ENCODE measurements at places on chromosomes 2 and 18.

DNA sequence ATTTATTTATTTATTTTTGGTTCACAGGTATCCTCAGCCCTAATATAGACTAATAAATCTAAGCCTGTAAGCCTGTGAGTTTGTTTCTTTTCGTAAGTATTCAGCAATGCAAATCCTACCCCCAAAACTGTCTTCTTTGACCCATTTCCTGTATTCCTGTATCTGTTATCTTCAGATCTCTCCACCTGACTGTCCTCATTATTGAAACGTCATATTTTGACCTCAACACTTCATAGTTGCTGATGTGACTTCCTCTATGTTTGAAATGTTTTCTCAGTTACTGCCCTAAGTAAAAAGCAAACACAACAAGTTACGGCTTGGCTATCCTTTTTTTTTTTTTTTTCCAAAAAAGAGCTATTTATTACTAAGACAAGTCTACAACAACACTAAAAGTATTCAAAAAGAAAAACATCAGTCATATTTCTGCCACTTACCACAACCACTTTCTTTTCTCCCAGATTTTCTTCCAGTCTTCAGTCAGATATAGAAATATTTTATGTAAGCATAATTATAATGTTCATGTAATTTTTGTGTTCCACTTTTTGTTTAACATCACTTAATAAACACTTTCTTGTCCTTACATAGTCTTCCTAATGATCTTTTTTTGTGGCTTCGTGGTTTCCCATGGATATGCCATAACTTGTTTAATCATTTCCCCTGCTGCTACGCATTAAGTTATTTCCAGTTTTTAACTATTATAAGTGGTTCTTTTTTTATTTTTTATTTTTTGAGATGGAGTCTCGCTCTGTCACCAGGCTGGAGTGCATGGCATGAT, 45.0 kb upstream of the EML4 start:
- DNase-seq: no peak

- no peak for DNase-seq
These were observed 1.4 kb upstream of the UBXN4 start for GRCh38 chr2:135740206-135740605.

GRCh38 chr2:44722026-44722625, 219.4 kb upstream of the SIX3 start:
- no peak for DNase-seq

DNA sequence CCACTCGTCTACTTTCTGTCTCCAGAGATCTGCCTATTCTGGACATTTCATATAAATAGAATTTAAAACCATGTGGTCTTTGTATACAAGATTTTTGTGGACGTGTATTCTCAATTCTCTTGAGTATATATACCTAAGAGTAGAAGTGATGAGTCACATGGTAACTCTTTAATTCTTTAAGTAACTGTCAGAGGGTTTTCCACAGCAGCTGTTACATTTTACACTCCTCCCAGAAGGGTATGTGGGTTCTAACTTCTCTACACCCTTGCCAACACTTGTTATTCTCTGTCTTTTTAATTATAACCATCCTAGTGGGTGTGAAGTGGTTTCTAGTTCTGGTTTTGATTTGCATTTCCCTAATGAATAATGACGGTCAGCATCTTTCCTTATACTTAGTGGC, 70.9 kb downstream of the MAP3K20 start:
- no peak for DNase-seq

DNA sequence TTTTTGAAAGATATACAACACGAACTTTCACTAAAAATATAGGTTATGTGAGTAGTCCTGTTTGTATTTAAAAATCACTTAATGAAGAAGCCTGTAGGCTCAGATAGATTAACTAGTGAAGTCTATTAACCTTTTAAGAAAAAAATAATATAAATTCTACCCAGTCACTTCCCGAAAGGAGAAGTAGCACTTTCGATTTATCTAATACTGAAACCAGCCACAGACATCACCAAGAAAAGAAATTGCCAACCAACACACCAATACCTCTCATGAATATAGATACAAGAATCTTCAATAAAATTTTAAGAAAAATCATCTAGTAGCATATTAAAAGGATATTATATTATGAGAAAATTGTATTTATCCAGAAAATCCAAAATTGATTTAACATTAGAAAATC, 160.5 kb downstream of the GALNT13 start:
- no peak for DNase-seq

DNA sequence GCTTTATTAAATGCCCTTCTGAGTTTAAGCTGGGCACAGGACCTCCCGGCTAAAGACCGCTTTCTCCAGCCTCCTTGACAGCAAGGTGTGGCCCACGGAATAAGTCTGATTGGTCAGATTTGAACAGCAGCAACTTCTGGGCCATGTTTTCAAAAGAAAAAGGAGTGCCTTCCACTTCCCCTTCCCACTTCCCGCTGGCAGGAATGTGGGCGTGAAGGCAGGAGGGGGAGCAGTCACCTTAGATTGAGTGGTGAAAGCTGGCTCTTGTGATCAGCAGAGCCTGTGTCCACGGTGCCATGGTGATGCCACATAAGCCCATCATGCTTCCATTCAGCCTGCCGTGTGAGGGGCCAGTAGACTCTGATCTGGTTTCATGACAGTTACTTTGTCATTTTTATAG, 136.6 kb upstream of the GLI2 start:
- DNase-seq: no peak

DNA sequence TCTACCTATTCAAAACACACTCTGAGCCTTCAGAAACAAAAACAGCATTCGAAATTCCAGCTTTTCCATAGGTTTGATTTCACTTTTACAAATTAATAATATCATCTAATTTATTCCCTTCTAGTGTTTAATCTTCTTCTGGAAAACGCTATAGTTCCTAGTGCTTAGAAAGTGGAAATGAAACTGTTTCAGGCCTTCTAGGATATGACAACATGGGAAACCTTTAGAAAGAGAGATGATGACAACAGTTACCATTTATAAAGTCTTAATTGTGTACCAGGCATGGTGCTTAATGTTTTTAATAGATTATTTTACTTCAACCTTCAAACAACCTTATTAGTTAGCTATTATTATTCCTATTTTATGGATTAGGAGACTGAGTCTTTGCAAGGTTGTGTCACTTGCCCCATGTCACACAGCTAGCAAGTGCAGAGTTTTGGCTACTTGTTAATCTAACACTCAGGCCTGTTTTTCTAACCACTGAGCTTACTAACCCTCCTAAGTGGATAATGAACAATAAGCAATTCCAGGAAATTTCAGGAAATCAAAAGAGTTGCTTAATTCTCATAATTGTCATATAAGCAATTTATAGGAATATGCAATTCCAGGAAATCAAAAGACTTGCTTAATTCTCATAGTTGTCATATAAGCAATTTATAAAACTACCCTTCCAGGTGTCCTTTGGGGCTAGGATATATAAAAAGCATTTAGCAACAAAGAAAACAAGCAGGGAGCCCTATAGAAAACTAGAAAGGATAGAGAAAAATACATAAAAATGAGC, 206.0 kb downstream of the ZNF521 start:
- DNase-seq: no peak

- DNase-seq: no peak
These were observed 209.2 kb downstream of the ICOS start for GRCh38 chr2:204145791-204146190.

DNA sequence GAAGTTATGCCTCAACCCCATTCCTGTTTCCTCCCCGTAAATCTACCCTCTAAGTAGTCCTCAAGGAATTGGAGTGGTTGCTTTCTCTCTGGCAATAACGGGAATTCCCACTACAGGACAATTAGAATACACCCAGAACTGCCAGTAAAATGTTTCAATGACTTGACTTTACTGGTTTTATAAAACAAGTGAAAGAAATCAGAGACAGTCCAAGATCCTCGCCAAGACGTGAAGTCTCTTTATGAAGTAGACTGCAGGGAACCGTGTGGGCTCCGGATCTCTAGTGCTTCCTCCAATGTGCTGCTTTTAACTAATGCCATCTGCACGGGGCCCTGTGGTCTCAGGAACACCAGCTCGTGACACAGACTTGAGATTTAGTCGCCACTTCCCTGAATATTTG, 101.4 kb downstream of the CPO start:
- no peak for DNase-seq

- no peak for DNase-seq
These were observed 58.2 kb downstream of the REL start for GRCh38 chr2:60939622-60940021.

- no peak for DNase-seq
These were observed 7.0 kb downstream of the CTIF start for GRCh38 chr18:48545757-48546321.

DNA sequence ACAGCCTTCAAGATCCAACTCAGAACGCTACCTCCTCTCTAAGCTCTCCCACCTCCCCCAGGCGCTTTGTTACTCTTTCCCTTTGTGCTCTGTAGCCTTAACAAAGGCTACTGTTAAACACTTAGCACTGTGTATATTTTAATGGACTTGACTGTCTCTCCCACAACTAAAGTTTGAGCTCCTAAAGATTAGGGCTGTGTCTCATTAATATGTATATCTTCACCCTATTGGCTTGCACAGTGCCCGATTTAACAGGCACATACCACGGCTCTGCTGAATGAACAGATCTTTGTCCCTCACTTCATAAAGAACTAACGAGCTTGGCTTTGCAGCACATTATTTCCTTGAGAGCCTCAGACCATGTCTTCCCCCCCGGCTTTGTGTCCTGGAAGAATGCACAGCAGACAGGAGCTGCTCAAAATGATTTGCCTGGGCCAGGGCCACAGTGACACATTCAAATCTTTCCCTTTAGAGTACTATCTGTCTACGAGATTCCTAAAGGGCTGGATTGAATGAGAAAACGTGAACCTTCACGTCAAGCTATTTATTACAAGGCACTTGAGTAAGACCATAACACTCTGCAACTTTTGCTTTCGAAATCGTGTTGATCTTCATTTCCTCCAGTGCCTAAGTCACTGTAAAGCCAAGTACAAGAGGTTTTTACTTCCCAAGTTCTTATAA, 22.1 kb downstream of the ABHD3 start:
- no peak for DNase-seq

DNA sequence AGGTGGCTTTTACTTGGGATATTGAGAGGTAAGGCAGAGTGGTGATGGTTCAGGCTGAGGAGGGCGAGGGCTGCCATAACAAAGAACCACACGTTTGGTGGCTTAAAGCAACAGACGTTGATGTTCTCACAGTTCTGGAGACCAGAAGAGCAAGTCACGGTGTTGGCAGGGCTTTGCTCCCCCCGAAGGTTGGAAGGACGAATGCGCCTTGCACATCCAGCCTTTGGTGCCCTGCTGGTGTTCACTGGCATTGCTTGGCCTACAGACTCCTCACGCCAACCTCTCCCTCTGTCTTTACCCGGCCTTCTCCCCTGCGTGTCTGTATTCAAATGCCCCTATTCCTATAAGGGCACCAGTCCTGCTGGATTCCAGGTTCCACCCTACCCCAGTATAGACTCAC, 125.4 kb downstream of the TPO start:
- no peak for DNase-seq

- DNase-seq: no peak
These were observed 736.6 kb upstream of the ZEB2 start for GRCh38 chr2:145256551-145256950.

GRCh38 chr2:100898035-100898665, 78.2 kb downstream of the NPAS2 start:
- DNase-seq: no peak

GRCh38 chr2:68926796-68927195, 25.9 kb downstream of the GKN2 start:
- no peak for DNase-seq

DNA sequence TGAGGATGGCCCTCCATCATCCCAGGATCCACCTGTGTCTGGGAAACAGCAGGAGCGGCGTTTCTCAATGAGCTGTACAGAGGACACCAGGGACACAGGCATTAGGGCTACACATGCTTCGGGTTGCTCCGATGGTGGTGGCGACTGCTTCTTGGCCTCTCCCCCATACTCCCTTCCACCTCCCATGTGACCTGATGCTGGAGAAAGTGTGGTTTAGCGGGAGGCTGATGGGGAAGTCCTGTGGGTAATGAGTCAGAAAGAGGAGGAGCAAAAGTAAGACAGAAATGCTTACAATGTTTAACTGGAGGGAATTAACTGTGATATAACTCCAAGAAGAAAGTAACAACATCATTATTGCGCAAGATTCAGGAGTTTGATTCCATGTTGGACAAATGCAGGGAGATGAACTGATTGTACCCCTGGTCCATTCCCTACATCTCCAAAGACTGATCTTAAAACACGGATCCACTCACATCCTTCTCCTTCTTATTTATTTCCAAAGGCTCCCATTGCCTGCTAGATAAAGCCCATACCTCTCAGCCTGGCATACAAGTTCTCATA, 186.6 kb downstream of the NRP2 start:
- DNase-seq: no peak

DNA sequence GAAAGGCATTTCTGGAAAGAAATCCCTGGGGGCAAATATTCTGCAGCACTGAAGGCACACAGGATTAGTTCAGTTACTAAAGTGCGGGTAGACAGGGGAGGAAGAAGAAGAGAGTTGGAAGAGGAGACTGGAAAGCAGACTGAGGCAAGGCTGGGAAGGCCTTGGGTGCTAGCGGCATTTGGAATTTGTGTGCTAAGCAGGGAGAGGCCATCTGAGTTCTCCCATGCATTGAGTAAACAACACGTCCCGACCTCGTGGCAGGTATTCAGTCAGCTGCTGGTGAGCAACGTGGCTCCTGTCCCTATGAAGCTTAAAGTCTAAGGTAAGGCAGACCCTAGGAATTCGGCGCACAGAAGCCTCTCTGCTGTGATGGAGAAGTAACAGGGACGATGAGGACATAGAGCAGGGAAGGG, 30.7 kb downstream of the ATP8B1 start:
- no peak for DNase-seq

DNA sequence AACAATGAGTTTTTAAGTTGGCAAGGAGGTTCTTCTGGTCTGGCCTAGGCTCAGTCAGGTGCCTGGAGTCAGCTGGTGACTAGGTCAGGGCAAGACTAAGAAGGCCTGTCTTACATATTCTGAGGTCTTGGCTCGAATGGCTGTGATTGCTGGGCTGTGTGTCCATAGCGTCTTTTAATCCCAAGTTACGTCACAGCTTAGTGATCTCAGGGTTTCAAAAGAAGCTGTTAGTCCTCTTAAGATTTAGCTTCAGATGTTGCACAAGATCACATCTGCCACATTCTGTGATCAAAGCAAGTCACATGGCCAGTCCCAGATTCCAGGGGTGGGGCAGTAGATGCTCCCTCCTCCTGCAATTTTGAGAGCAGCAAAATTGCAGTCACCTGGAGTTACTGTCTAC, 61.3 kb downstream of the PKP4 start:
- DNase-seq: no peak

All from GOT3 (cell line).